GF-D8 (cell line): ENCODE measurements at places on chromosomes 11 and 22.

GRCh38 chr11:118916842-118917388, 8.8 kb downstream of the BCL9L start:
- no peak for DNase-seq

DNA sequence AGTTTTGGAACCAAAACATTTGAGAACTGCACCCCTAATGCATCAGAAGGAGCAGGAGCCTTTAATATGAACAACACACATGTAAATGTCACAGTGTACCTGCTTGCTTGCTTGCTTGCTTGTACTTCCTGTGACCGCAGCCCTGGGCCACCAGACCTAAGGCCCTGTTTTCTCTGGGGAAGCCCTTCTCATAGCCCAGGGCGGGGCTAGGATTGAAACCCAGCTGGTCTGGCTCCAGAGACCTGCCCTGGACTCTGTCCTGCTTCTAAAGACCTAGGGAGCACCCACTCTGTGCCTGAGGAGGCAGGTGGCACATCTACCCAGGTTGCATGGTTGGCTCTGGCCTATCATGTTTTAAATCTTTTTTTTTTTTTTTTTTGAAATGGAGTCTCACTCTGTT, 7.6 kb upstream of the MCM5 start:
- no peak for DNase-seq

GRCh38 chr11:120121914-120122473, 15.9 kb downstream of the TRIM29 start:
- DNase-seq: no peak

- no peak for DNase-seq
Measured at GRCh38 chr22:49967706-49968208, 7.2 kb downstream of the PIM3 start.
